ENCODE measurements at places on chromosomes 16 and 17. TPM values are rescaled to one million over a fixed set of nuclear protein-coding genes. Genes with fewer than 3 reads are reported as not detected.

GRCh38 chr17:27975146-27976011 is 67.1 kb upstream of the NLK start:
- H3K27me3 ChIP-seq = no peaks in the 10 kb centered on the region
- no peak overlapping the region for H3K4me3 ChIP-seq
- no peak for DNase-seq
- H3K4me1 ChIP-seq = peaks cover 4% of the 10 kb centered on the region
- H3K36me3 ChIP-seq = no peaks in the 10 kb centered on the region

Gene P2RX5
- 2.5 TPM for total RNA-seq

DNA sequence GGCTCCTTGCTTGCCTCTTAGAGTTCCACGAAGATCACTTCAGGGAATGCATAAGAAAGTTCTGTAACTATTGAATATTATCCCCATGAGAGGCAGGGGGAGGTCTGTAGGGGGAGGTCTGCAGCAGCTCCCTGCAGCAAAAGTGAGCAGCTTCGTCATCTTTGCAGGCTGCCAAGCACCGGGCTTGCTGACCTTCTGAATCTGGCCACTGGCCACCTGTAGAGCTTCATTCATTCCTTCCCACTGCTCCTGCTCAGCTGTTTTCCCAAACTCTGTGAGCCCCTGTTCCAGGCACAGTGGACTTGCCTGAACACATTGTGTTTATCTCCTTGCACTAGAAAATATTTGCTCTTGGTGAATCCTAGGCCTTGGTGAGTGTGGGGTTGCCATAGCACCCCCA is 443.3 kb downstream of the HAPSTR1 start:
- H3K27me3 ChIP-seq = no peaks in the 10 kb centered on the region
- no peaks in the 10 kb centered on the region for H3K36me3 ChIP-seq
- H3K4me3 ChIP-seq = no peak overlapping the region
- DNase-seq = no peak
- no peak overlapping the region for H3K27ac ChIP-seq

Gene PSKH1
- 28.3 TPM for total RNA-seq

DNA sequence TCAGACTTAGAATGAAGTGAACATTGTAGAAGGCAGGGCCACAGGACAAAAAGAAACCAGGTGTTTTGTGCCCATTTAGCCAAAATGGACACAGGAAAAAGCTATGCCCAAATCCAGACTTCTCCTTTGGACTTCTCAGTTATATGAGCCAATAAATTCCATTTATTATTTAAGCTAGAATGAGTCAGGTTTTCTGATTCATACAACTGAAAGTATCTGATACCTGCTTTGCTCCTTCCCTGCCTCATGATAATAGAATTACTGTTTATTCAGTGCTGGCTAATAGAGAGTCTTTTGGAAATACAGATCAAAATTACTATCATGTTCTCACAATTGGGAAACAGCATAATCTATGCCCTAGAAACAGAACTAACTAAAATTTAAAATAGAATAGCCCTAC is 8.7 kb upstream of the CPD start:
- no peaks in the 10 kb centered on the region for H3K4me1 ChIP-seq
- H3K27ac ChIP-seq = no peak overlapping the region
- no peaks in the 10 kb centered on the region for H3K36me3 ChIP-seq
- H3K27me3 ChIP-seq = no peaks in the 10 kb centered on the region
- H3K4me3 ChIP-seq = no peak overlapping the region

GRCh38 chr16:66858740-66859396 is 14.7 kb downstream of the CA7 start:
- H3K4me1 ChIP-seq = peaks cover 13% of the 10 kb centered on the region
- DNase-seq = peak; percentile 71
- no peak overlapping the region for H3K4me3 ChIP-seq
- no peaks in the 10 kb centered on the region for H3K27me3 ChIP-seq
- no peak overlapping the region for H3K27ac ChIP-seq

- peaks cover 48% of the 10 kb centered on the region for H3K4me1 ChIP-seq
- peak; percentile 73 for DNase-seq
- no peaks in the 10 kb centered on the region for H3K27me3 ChIP-seq
- H3K4me3 ChIP-seq = peak overlapping the region; percentile 2
- no peaks in the 10 kb centered on the region for H3K36me3 ChIP-seq
These were observed 109.1 kb downstream of the ZFHX3 start for GRCh38 chr16:72938795-72939164.

GRCh38 chr17:79811868-79812352 is 15.0 kb upstream of the CBX8 start:
- no peak for DNase-seq
- no peak overlapping the region for H3K27ac ChIP-seq
- no peak overlapping the region for H3K4me3 ChIP-seq
- peaks cover 94% of the 10 kb centered on the region for H3K27me3 ChIP-seq

DNA sequence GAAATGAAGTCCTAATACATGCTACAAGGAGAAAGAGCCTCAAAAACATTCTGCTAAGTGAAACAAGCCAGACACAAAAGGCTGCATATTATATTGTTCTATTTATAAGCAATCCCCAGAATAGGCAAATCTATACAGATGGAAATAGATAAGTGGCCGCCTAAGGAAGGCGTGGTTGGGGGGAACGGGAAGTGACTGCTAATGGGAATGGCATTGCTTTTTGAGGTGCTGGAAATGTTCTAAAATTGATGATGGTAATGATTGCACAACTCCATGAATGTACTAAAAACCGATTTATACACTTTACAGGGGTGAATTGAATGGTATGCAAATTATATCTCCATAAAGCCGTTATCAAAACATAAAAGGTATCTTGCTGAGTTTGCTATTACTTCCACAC is 67.7 kb downstream of the GAS7 start:
- H3K4me3 ChIP-seq = no peak overlapping the region
- H3K27me3 ChIP-seq = peaks cover under 1% of the 10 kb centered on the region
- no peak for DNase-seq
- H3K36me3 ChIP-seq = no peaks in the 10 kb centered on the region

DNA sequence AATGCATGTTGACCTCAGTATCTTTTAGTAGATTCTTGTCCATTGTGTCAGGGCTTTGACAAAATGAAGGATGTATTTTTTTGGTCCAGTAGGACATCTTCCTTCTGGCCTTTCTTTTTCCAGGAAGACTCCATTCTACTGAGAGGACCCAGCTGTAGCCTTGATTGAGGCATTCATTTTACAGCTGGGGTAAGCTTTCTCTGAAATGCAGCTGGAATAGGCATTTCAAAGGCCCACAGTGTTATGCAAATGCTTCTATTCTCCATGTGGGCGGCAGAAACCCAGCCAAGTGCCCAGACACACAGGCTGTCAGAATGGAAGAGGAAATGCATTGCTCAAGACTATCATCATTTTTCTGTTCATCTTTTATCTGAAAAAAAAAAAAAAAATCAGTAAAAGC is 629.0 kb upstream of the CDH8 start:
- H3K27ac ChIP-seq = no peak overlapping the region
- no peaks in the 10 kb centered on the region for H3K36me3 ChIP-seq
- DNase-seq = no peak
- no peaks in the 10 kb centered on the region for H3K27me3 ChIP-seq
- no peak overlapping the region for H3K4me3 ChIP-seq
- no peaks in the 10 kb centered on the region for H3K4me1 ChIP-seq

DNA sequence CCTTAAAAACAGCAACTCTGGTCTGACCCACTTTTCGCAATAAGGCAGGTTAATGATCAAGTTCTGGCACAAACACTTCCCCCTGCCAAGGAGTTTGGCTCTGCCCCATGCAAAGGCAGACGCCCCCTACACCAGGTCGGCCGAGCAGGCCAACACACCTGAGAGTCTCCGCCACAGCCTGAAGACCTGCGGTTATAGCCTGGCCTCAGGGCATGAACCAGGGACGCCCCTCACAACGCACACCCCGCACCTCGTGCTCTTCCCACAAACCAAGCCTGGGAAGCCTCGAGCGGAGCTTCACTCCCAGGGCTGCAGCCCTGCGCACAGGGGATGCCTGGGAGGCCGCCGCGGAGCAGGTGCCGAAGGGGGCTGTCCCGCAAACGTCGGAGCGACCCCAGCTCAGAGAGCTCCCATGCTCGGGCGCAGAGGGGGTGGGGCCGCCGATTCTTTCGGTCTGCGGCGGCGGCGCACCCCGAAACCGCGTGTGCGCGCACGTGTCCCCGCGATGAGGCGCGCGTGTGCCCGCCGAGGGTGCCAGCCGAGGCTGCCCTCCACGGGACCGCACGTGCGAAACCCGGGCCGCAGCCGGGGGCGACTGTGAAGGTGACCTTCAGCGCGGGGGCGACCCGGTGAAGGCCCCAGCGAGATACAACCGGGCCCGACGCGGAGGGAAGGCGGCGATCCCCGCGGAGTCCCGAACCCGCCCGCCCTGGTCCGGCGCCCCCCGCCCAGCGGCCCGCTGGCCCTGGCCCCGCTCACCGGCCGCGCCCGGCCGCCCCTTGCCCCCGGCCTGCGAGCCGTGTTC is 559 bp downstream of the CLUH start:
- H3K4me1 ChIP-seq = peaks cover 53% of the 10 kb centered on the region
- peak overlapping the region; percentile 92 for H3K4me3 ChIP-seq
- H3K27me3 ChIP-seq = no peaks in the 10 kb centered on the region
- H3K27ac ChIP-seq = peak overlapping the region; percentile 86

Gene TMEM92
- 9.2 TPM for total RNA-seq

DNA sequence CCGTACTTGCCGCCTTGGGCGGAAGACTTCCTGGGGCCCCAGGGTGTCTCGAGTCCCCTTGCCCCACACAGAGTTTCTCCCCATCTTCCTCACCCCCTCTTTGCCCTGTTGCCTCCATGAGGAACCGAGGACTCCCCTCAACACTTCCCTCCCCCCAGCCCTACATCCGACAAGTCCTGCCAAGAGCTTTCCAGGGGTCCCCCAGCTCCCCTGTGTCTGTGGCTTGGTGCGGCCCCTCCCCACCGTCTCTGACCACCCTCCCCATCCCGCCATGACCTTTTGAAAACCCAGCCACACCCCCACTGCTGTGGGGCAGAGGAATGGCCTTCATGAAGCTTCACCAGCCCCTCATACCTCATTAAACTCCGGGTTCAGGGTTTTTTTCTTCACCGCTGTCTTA is 11.4 kb downstream of the SCGB1C2 start:
- H3K4me1 ChIP-seq = no peaks in the 10 kb centered on the region
- H3K27me3 ChIP-seq = no peaks in the 10 kb centered on the region
- H3K36me3 ChIP-seq = no peaks in the 10 kb centered on the region

GRCh38 chr16:88700322-88700635 is 5.9 kb downstream of the RNF166 start:
- H3K4me3 ChIP-seq = peak overlapping the region; percentile 100
- DNase-seq = no peak
- peaks cover 57% of the 10 kb centered on the region for H3K36me3 ChIP-seq
- no peaks in the 10 kb centered on the region for H3K27me3 ChIP-seq

Gene SLC5A11
- total RNA-seq = 0.27 TPM

DNA sequence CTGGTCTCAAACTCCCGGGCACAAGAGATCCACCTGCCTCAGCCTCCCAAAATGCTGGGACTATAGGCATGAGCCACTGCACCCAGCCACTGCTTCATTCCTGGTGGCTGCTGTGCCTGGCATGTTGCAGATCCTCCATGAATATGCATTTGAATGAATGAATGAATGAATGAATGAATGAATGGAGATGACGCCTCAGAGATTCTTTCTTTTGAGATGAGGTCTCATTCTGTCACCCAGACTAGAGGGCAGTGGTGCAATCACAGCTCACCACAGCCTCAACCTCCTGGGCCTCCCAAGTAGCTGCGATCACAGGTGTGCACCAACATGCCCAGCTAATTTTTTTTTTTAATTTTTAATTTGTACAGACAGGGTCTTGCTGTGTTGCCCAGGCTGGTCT is 5.2 kb downstream of the SPN start:
- H3K27ac ChIP-seq = no peak overlapping the region
- peaks cover 16% of the 10 kb centered on the region for H3K4me1 ChIP-seq
- no peaks in the 10 kb centered on the region for H3K36me3 ChIP-seq
- no peak for DNase-seq

GRCh38 chr17:71217769-71218168 is 903.1 kb upstream of the SOX9 start:
- no peaks in the 10 kb centered on the region for H3K36me3 ChIP-seq
- no peak overlapping the region for H3K27ac ChIP-seq
- H3K27me3 ChIP-seq = no peaks in the 10 kb centered on the region
- DNase-seq = no peak
- no peaks in the 10 kb centered on the region for H3K4me1 ChIP-seq
- H3K4me3 ChIP-seq = no peak overlapping the region

Gene CSH2
- total RNA-seq = not detected

Gene LGALS9C
- 0.47 TPM for total RNA-seq

DNA sequence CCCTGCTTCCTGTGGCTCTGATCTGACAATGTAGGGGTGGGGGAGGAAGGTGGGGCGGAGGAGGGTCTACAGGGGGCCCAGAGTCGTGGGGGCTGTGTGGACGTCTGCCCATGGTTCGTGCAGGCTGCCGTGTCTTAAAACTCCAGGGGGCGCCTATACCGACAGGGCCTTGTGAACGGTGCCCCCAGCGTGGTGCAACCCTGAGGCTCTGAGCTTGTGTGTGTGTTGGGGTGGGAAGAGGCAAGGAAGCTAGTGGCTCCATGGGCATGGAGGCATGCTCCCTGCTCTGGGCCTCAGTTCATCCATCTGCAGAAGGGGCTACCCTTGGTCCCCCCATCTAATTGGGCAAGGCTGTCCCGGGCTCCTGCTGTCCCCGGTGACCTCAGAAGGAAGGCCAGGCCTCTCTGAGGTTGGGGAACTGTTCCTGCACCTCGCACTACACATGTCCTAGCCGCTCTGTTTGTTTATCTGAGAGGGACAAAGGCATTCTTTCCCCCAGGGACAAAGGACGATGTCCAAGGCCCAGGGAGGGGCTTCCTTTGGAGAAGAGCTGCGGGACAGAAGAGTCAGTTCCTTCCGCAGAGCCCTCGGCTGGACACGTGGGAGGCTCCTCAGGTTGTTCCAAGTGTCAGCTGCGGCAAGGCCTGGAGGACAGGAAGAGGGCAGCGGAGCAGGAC is 13.5 kb downstream of the CA4 start:
- H3K27ac ChIP-seq = peak overlapping the region; percentile 74
- no peak overlapping the region for H3K4me3 ChIP-seq
- H3K36me3 ChIP-seq = no peaks in the 10 kb centered on the region
- no peak for DNase-seq
- peaks cover 41% of the 10 kb centered on the region for H3K4me1 ChIP-seq
- peaks cover 10% of the 10 kb centered on the region for H3K27me3 ChIP-seq

DNA sequence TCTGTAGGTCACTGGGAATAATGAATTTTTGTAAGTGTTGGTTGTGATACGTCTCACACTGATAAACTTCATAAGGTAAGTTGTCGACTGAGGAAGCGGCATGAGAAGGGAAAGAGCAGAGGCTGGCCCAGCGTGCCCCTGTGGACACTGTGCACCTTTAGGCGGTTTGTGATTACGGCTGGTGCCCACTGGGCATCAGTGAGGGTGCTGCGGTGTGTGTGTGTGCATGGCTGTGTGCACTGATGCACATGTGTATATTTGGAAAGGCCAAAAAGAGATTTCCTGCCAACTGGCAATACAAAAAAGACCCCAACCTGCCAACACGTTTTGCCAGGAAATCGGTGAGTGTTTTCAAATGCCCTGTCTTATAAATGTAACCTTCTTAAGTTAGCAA is 11.9 kb downstream of the IRF8 start:
- H3K36me3 ChIP-seq = peaks cover 8% of the 10 kb centered on the region
- no peak for DNase-seq
- H3K4me1 ChIP-seq = peaks cover 40% of the 10 kb centered on the region
- no peaks in the 10 kb centered on the region for H3K27me3 ChIP-seq
- no peak overlapping the region for H3K27ac ChIP-seq

All from lower lobe of right lung (tissue), 2 donors.